ENCODE measurements at places on chromosomes 11 and 22.

- no peak for DNase-seq
Measured at GRCh38 chr11:3712274-3712673, 41.1 kb upstream of the CHRNA10 start.

GRCh38 chr11:22138264-22138663 is 54.6 kb upstream of the ANO5 start:
- DNase-seq = no peak

DNA sequence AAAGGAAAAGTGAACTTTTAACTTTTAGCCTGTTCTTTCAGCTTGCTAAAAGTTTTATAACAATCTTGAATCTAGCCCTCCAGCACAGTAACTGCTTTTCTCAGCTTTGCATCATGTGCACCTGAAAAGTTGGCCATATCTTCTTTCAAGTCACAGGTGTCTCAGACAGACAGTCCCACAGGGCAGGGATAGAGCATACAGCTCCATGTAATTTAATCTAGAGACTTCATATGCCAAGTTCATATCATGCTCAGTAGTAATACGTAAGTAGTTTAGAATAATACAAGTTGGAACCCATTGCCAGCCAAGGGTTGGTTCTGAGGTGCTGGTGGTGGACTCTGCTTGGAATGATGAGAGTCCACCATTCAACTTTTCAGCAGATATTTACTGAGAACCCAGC is 68.6 kb downstream of the PKNOX2 start:
- DNase-seq = no peak

GRCh38 chr11:63745304-63746170 is 23.0 kb downstream of the ZFTA start:
- no peak for DNase-seq

DNA sequence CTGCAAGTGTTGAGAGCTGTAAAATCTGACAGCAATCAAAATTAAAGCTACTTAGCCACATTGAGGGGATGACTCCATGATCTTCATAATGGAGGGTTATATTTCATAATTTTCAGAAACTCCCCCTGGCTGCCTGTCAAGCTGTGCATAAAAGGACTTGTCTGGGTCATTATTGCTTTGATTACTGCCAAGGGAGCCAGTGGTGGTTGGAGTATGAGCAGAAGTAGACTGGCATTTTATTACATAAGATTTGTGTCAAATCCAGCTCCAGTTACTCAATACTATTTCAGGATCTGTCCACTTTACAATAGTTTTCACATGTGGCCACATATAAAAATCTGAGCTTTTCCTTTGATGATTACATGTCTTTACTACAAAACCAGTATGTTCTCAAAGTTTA is 108.9 kb upstream of the SLC5A12 start:
- DNase-seq = no peak

DNA sequence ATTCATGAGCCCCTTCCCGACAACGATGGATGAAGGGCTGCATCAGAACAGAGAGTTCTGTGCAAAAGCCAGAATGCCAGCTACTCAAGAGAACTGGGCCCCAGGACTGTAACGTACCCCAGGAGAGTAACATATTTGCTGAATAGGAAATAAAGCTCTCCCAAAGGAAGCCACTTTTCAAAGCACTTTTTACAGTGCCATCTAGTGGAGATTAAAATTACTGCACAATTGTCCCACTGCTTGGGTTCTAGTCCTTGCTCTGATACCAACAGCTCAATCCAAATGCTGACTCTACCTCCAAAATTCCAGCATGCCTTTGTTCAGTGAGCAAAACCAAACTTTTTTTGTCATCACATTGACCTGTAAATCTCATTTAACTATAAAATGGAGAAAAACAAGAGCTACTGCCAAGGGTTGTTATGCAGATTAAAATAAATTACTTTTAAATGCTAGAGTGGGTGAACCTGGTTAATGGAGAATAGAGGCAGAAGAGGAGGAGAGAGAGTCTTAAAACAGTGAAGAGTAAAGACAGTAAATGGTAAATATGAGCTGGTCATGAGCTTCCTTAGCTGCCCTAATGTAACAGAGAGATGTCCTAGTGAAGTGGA is 87.6 kb upstream of the FSHB start:
- DNase-seq = peak; percentile 25

GRCh38 chr22:27879923-27880322 is 39.1 kb downstream of the PITPNB start:
- no peak for DNase-seq

- no peak for DNase-seq
Measured at GRCh38 chr11:67435031-67435726, 2.3 kb downstream of the PTPRCAP start.

GRCh38 chr11:114395736-114396135 is 4.6 kb downstream of the C11orf71 start:
- no peak for DNase-seq

DNA sequence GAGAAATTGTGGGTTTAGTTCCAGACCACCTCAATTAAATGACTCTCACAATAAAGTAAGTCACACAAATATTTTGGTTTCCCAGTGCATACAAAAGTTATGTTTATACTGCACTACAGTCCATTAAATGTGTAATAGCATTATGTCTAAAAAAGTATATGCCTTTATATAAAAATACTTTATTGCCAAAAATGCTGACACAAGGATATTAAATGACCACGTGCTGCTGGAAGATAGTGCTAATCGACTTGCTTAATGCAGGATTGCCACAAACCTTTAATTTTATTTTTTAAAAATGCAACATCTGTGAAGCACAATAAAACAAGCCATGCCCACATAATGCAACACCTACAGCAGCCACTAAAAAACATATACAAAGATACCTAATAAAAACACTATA is 27.0 kb downstream of the OR5AK2 start:
- no peak for DNase-seq

GRCh38 chr11:47879259-47880158 is 31.4 kb upstream of the NUP160 start:
- DNase-seq = no peak

DNA sequence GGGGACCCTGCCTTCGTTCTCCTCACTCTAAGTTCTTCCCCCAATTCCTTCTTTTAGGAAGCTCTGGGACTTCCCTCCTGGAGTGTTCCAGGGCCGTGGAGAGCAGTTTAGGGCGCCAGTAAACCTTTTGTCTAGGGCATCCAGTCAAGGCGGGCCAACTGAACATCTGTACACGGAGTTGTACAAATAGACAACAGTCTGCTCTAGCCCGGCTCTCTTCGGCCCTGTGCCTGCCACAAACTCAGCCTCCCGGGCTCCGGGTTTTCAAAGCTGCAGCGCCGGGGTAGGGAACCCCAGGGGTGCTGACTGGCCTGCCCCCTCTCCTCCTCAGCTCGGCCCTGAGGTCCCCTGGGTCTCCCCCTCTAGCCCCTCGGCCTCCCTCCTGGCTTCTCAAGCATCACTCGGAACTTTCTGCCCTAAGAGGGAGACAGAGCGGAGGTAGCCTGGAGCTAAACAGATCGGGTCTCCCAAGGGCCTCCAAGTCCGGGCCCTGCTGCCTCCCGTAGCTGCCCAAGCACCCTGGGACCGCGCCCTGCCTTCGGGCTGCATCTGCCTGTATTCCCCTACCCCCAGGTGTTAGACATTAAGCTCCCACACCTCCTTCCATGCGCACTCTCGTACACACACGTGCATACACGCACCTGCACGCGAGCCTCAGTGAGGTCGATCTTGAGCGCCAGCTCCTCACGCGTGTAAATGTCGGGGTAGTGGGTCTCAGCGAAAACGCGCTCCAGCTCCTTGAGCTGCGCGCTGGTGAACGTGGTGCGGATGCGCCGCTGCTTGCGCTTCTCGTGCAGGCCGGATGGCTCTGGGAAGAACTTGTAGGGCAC is 3.3 kb downstream of the PHOX2A start:
- no peak for DNase-seq

GRCh38 chr22:27748349-27748748 is 53.2 kb downstream of the MN1 start:
- no peak for DNase-seq

GRCh38 chr11:17268902-17269301 is 7.6 kb upstream of the NUCB2 start:
- no peak for DNase-seq

DNA sequence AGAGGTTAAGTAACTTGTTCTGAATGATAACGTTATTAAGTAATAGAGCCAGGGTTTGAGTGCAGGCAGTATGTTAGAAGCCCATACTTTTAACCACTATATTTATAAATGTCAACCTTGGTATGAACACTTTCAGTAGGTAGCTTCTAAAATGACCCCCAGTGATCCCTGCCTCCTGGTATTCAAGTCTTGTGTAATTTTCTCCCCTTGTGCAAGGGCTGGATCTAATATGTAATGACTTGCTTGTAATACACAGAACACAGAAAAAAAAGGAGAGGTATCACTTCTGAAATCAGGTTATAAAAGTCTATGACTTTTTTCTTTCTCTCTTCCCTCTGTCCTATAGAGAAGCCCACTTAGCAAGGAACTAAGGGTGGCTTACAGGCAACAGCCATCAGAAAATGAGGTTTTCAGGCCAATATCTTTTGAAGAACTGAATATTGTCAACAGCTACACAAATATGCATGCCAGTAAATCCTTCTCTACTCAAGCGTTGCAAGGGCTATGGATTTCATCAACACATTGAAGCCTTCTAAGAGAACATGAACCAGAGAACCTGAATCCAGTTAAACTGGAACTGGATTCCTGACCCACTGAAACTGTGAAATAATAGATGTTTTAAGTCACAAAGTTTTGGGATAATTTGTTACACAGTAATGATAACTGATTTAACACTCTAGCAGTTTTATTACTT is 712.3 kb downstream of the METTL15 start:
- no peak for DNase-seq

GRCh38 chr11:44192462-44193100 is 97.1 kb downstream of the EXT2 start:
- DNase-seq = no peak

GRCh38 chr22:37777122-37777687 is 30.5 kb upstream of the GCAT start:
- DNase-seq = no peak

DNA sequence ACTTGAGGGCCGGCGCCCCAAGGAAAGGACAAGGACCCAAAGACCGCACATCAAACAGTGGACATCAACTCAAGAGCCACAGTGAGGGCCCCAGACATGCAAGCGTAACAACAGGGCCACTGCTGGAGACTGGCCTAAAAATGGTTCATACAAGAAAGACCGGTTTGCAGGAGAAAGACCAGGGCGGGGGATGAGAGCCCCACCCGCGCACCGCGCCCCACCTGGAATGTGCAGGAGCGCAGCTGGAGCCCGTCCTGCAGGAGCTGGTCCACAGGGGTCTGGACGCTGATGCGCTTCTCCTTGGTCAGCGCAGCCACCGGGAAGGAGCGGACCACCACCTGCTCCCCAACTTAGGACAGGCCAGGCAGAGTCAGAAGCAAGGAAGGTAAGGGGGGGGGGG is 13.9 kb downstream of the SBF1 start:
- no peak for DNase-seq

- DNase-seq = no peak
Measured at GRCh38 chr11:117786135-117786870, 10.7 kb downstream of the DSCAML1 start.
